T-helper 22 cell (primary cell): ENCODE measurements at places on chromosomes 3 and 15.

GRCh38 chr3:61936344-61936937, 375.1 kb downstream of the PTPRG start:
- DNase-seq: no peak

DNA sequence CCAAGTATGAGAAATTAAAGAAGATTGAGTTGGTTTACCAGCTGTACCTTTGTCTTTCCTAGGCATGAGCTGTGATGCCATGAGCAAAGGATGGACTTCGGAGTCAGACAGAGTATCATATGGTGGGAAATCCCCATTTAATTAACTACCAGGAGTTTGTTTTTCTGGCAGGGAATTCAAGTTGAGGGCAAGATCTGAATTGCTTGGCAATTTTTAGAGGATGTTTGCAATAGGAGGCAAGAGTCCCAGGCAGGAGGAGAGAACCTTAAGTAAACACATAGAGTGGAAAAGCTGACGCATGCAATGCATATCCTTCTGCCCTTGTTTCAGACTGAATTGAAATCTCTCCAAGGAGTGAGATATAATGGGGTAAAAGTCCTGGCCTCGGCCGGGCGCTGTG, 569.7 kb upstream of the MDFIC2 start:
- DNase-seq: no peak

DNA sequence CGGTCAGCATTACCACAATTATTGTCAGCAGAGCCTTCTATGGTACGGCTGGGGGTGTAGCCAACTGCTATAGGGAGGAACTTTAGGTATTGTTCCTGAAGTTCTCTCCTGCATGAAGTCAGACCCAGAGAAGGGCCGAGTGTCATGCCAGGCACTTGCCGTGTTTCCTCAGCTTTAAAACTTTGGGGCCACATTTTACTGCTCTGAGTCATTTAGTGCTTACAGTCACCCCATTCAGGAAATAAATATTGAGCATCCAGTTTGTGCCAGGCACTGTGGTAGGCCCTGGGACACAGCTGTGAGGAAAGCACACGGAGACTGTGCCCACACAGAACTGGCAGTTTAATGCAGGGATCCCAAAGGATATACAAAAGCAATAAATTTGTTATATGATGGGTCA, 54.5 kb upstream of the APEH start:
- DNase-seq: no peak

DNA sequence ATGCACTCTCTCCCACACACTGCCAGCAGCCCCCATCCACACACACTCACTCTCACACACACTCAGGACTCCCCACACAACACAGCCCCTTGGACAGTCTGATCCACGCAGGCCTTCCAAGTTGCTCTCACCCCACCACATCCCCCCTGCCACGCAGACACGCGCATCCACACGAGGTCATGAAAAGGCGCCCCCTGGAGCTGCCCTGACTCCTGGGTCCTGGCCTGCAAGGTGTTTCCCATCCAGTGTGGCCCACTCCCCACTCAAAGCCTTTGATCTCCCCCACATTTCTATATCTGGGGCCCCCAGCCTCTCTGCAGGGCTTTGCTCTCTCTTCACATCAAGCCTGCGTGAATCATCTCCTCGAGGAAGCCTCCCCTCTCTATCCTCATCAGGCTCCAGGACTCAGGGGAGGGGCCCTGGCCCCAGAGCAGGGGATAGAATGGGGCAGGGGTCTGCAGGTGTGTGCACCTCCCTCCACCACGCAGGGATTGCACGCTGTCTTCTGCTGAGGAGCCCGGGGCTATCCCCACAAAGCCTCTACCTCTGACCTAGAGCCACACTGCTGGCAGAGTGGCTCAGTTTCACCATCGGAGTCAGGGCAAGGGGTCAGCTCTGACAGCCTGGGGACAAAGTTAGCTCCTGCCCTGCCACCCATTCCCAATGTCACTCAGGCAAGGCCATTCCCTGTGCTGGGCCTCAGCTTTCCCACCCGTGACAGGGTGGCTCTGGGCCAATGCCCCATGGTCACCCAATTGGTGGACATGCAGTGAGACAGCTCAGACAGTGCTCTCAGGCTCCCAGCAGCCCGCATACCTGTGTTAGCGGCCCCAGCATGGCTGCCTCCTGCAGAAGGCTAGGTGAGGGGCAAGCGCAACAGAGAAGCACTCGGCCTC, 6.4 kb downstream of the MYL3 start:
- no peak for DNase-seq

DNA sequence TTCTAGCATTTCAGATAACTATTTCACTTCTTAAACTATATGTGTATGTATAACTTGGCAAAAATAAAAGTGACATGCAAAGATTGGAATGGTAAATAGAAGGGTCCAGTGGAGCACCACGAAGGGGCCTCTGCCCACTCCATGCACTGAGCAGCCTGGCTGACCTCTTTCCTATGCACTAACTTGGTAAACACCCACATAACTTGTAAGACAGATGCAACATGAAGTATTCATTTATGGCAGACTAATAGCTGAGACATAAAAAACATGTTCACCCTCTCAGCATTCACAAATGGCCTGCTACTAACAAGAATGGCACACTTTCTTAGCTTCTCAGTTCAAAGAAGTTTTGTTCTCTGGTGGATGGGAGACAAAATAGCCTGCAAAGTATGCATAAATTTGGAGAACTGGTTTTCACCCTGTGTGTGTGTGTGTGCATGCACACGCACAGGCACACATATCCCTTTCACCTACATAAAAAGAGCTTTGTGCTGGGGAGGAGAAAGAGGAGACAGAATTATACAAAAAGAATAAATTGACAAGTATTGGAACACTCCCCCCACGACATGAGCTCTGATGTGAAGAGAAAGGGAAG, 26.5 kb upstream of the RYK start:
- no peak for DNase-seq

- no peak for DNase-seq
Measured at GRCh38 chr3:42680271-42680670, 5.1 kb upstream of the KLHL40 start.
